ENCODE measurements at places on chromosomes 7 and 10.
A peak's percentile ranks its signal among the peaks of the same experiment; 100 is the strongest.

GRCh38 chr7:150955519-150956394 is 22.4 kb downstream of the KCNH2 start:
- no peak for DNase-seq

- no peak for DNase-seq
Measured at GRCh38 chr7:23472046-23472445, 1.8 kb upstream of the IGF2BP3 start.

- DNase-seq: no peak
Measured at GRCh38 chr7:47300472-47301104, 281.3 kb downstream of the TNS3 start.

DNA sequence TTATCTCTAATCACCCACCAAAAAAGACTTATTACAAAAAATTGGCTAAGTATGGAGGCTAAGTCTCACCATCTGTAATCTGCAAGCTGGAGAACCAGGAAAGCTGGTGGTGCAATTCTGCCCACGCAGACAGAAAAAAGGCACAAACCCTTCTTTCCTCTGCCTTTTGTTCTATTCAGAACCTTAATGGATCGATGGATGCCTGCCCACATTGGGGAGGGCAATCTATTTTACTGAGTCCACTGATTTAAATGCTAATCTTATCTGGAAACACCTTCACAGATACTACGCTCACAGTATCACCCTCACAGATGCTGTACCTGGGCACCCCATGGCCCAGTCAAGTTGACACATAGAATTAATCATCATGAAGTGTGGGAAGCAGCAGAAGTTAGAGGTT is 10.2 kb downstream of the IGFBP3 start:
- no peak for DNase-seq

DNA sequence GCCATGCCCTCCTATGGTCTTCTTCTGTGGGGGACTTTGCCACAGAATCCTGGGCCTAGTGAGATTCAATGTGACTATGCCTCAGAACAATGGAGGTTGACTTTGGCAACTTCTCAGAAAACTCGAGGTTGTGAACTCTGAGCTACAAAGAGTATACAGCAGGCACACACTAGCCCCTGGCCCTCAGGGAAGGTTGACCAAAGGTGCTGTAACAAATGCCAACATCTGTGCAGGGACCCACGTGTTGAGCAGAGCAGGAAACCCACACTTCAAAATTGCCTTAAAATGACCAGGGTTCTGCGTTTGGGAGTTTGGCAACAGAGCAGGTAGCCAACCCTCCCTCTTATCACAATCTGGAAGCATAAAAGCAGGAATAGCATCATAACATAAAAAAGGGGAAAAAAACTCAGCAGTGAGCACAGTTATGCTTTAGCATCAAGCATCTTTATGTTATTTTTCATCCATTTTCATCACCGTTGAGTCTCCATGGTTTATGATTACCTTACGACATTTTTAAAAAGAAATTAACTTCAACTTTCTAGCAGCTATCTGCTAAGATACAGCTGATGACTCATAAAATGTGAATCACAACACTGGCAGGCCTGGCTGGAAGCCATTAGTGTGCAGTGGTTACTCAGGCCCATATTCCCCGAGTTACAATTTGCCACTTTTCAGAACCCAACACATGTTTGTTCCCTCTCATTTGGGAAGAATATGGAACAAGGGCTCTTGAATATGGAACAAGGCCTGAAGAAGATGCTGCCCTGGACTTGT is 11.1 kb downstream of the PRLHR start:
- no peak for DNase-seq

DNA sequence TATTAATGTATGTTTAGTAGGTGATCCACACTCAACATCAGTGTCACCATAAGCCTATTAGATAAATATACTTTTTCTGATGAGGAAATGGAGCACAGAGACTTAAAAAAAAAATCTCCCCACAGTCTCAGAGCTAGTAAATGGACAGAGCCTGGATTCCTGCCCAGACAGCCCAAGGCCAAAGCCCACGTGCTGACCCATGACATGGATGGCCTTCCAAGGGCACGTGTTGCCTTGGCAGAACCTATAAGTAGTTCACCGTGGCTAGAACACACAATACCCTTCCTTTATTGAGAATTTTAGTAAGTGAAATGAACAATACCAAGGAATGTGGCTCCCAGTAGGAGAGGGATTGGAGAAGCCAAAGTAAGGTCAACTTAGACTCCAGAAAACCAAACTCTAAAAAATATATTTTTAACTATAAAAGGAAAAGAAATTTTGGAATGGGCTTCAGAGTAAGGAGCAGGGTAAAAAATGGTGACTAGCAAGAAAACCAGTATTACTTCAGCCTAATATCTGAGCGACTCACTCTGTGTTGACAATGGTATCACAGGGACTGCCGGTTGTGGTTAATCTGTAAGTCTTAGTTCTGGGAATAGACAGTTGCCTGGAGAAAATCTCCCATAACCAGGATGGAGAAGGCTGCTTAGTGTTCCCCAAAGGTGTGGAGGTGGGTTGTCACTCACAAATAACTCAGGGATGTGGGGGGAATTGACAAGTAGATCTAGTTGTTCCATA is 223.0 kb downstream of the SORCS1 start:
- no peak for DNase-seq

GRCh38 chr10:127399668-127400067 is 149.4 kb upstream of the NPS start:
- DNase-seq: no peak

DNA sequence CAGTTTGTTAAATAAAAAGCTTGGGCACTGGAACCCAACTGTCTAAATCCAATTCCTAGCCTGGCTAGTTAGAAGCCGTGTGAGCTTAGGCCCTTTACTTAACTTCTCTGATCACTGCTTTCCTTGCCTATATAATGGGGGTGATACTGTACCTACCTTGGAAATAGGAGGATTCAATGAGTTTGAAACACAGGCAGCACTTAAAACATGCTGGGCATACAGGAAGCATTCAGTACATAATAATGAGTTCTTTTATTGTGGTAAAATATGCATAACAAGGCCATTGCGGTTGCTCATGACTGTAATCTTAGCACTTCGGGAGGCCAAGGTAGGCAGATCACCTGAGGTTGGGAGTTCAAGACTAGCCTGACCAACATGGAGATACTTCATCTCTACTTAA is 47.4 kb upstream of the SEPHS1 start:
- DNase-seq: no peak

DNA sequence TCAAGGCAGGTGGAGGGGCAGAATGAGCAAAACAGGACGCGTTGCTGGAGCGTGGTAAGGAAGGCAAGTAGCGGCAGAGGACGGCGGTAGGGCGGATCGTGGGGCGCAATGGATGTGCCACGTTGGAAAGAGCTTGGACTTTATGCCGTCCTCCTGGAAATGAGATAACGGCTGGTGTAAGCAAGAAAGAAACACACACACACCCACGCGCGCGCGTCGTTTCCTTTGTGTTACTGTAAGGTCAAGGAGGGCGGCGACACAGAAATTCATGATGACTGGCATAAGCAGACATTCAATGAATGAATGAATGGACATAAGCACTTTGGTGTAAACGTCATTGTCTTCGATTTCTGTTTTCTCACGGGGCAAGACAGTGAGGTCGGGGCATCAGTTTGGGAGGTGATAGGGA is 683 bp upstream of the ENTPD7 start:
- DNase-seq: no peak

DNA sequence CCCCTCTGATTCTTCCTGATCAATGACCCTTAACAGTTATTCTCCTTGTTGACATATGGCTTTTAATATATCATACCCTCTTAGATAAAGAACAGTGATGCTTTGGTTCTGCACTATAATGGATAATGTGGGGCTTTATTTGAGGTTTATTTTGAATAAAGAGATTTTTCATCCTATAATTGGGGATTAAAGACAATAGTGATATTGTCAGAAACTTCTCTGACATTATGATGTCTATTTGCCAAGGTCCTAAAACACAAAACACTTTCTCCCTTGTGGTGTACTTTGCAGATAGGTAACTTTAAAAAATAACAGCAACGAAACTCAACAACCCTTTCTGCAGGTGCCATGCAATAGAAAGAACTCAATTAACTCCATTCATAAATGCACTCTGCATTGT is 243.6 kb upstream of the RHOBTB1 start:
- DNase-seq: no peak

DNA sequence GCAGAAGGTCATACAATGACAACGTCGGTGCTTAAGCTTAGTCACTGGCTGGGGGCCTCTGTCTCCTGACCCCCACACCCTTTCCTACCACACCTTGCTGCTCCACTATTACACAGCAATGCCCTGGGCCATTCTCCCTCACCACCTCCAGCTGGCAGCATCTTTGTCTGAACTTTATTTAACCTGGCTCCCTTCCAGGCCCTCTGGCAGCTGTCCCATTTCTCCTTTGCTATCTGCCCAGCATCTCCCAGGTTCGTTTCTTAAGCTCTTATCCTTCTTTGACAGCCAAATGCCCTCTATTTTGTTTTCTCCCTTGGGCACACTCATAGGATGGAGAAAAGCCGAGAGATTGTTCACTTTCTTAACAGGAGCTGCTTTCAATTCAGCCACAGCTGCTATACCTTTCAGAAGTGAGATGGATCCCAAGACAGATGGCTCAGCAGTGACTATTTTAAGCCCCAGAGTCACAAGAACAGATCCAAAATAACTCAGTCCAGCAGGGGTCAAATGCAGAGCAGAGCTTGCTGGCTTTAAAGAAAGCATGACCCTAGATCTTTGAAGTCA is 1277.1 kb upstream of the AUTS2 start:
- peak; percentile 42 for DNase-seq

DNA sequence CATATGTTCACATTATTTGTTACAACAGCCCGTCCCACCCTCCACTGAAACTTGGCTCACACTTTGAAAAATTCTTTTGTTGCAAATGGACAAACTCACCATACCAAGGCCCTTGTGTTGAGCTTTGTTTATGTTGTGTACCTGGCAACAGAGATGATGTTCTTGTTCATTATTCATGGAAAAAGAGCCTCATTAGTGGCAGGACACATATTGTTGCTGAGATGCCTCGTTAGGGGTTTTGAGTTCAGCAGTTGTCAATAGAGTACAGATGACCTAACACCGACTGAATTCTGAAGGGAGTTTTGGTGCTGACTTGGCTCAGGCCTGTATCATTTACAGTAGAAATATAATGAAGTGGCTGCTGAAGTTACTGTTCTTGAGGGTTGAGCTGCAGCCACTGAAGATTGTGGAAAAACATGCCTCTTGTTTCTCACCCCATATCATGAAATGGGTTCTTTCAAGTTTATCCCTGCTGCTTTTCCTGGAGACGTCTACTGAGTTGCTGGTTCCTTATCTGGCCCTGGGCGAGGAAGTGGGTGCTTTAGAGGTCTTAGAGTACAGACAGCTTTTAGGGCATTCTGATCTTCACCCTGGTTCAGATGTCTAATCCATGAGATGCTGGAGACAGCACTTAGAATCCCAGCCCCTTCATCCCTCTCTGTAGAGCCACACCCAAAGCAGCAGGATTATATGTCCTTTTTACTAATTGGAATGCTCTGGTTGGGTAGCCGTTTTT is 149.7 kb downstream of the WNT2 start:
- no peak for DNase-seq

DNA sequence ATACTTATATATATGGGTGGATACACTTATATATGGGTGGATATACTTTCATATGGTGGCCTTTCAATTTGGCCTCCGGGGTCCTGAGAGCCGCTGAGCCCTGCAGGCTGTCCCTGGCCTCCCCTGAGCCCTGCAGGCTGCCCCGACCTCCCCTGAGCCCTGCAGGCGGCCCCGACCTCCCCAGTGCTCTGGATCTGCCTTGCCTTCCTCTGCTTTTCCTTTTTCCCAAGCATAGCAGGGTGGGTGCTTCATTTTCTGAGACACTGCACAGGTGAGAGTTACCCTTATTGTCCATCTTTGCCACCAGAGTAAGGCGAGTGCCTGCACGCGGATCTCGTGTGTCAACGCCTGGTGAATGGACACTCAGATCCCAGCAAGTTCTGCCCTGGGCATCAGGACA is 106.6 kb downstream of the VIPR2 start:
- no peak for DNase-seq

DNA sequence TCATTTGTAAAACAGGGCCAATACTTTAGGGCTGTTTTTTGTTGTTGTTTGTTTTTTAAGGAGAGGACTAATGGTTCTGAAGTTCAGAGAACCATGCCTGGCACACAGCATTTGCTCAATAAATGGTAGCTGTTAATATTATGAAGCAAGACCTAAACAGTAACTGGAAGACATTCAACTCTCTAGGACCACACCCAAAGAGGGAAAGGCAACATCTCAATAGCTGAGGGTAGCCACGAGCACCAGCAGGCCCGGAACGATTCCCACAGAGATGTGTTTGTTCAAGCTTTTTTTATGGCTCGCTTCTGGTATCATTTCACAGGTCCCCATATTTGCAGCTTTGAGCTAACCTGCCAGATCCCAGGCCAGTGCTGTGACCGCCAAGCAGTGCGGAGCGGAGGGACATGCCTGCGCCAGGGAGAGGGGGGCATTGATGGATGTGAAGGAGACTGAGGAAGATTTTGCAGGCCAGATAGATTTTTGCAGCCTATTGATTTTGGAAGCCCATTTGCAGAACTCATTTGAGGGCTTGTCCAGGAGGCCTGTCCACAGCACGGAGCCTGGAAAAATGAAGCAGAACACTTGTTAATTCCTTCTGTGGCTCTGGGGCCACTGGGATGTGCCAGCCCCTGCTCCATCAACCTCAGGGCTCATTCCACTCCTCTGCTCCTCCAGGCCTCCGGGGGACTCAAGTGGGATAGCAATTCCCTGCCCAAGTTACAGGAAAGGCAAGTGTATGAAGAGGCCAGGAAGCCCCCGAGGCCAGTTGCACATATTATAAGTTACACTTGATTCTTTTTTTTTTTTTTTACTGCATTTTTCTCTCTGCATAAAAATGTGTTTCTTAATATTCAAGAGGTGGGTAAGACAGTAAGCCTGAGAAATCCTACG is 57.3 kb upstream of the FGFR2 start:
- DNase-seq: no peak

- DNase-seq: no peak
Measured at GRCh38 chr7:2956076-2956475, 87.6 kb downstream of the CARD11 start.

GRCh38 chr10:12048547-12048946 is 5.9 kb upstream of the UPF2 start:
- DNase-seq: no peak

DNA sequence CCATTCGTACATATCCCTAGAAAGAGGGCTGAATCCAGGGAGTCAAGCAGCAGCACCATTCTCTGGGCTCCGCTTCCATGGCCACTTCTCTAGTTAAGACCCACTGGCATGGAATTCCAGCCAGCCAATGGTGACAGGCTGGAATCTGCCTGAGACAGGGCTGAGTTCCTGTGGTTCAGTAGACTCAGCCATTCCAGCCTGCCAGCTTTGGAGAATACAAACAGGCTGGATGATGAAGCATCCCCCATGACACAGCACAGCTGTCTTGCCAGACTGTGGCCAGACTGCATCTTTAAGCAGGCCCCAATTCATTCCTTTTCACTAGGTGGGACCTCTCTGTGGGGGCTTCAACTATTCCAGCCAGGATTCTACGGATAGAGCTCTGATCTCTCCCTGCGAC is 329.6 kb downstream of the XPNPEP1 start:
- DNase-seq: no peak

All from NCI-H2107 (cell line).